ENCODE measurements at places on chromosomes 2 and 18. TPM values are rescaled to one million over a fixed set of nuclear protein-coding genes. Genes with fewer than 3 reads are reported as not detected.

Gene RAX
- total RNA-seq, result not detected

Gene MYO1B
- 119 TPM for total RNA-seq

Gene IL1RL2
- total RNA-seq, result 1.4 TPM

Gene C2orf81
- total RNA-seq, result 0.49 TPM

Gene SH3RF3
- 8.4 TPM for total RNA-seq

Gene LRP1B
- under 0.01 TPM for total RNA-seq

Gene SLC4A3
- 6.3 TPM for total RNA-seq

Gene CASP10
- 5.2 TPM for total RNA-seq

Gene CPSF3
- total RNA-seq, result 24.6 TPM

Gene GPR55
- not detected for total RNA-seq

Gene PTPRN
- total RNA-seq, result 1.9 TPM

Gene FOXD4L1
- not detected for total RNA-seq

Gene POTEJ
- total RNA-seq, result not detected

Gene AMMECR1L
- total RNA-seq, result 13.0 TPM

Gene ANKRD29
- 0.90 TPM for total RNA-seq

Gene AAMP
- 86.7 TPM for total RNA-seq

Gene OSR1
- total RNA-seq, result 72.7 TPM

Gene TCF23
- total RNA-seq, result under 0.01 TPM

Gene KCNS3
- total RNA-seq, result 7.6 TPM

Gene LHCGR
- total RNA-seq, result not detected

Gene OTX1
- total RNA-seq, result not detected

Gene RAMP1
- total RNA-seq, result 13.8 TPM

Gene AP1S3
- 2.0 TPM for total RNA-seq
